OCI-M1 (cell line): ENCODE measurements at places on chromosomes 11 and 22.

GRCh38 chr11:8258289-8258688 is 5.4 kb downstream of the LMO1 start:
- DNase-seq = no peak

DNA sequence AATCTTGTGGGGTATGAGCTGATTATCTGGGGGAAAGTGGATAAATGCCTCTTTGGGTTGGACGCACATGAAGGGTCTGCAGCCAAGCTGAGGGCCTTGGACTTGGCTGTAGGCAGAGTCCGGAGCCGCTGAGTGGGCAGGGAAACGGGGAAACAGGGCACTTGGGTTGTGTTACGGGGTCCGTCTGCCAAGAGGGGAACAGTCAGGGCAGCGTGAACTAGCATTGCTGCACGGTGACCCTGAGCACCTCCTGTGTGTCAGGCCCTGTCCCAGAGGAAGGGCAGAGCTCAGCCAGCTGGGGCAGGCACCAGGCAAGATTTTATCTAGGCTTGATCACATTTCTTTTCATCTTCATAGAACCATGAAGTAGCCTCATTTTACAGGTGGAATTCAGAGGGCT is 11.9 kb downstream of the FAM83F start:
- no peak for DNase-seq

DNA sequence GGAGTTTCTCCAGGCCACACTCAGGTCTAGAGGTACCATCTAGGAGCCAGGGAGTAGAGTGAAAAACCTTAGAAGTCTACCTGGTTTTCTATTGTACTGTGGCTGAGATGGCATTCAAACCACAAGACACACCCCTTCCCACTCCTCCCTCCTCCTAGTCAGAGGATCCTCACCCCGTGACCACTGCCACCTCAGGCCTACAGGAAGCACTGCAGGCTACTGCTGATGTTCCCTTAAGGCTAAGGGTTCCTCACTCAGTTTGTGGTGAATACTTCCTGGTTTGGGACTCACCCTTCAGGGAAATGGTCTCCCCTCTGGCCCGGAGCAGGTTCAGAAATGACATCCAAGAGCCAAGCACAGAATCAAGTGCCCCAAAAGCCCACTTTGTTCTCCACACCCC is 1293.9 kb downstream of the JRKL start:
- peak; percentile 91 for DNase-seq

GRCh38 chr11:34859496-34859895 is 56.7 kb downstream of the APIP start:
- no peak for DNase-seq

DNA sequence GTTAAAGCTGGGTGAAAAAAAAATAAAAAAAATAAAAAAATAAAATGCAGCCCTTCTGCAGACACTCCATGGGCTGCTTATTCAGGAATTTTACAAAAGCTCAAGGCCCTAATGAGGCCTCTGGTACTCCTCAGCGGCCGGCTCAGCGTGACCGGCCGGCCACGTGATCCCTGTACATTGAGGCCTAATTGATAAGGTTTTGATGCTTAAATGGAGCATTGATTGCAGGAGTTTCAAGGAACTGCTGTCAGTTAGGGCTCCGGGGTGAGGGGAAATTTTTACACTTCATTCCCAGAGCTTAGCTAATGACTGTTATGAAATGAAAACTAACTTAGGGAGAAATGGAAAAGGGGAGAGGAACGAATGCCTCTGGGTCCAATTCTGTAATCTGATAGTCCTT is 368.8 kb upstream of the KIRREL3 start:
- DNase-seq = no peak

DNA sequence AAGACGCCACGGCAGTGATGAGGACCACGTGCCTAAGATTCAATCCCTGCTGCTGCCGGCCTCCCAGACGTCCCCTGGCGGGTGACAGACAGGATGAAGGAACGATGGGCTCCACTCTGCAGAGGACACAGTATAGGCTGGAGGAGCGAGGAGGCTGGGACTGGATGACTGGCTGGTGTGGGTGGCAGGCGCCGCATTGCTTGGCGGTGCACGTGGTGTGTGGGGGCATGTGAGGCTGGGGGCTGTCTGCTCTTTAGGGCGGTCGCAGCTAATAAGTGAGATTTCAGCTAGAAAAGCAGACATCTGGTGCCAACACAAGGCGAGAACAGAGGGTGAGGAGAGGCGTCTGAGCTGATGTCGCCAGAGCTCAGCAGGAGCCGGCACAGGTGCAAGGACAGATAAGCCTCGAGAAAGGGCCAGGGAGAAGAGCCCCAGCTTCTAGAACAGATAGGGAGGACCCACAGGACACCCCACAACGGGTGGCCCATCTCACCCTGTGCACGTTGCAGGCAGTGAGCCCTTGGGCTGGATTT is 33.2 kb downstream of the TSPAN4 start:
- no peak for DNase-seq

- no peak for DNase-seq
These were observed 144.9 kb downstream of the PGR start for GRCh38 chr11:100984668-100985067.

GRCh38 chr11:38718659-38719058 is 2120.6 kb upstream of the RAG2 start:
- peak; percentile 21 for DNase-seq

DNA sequence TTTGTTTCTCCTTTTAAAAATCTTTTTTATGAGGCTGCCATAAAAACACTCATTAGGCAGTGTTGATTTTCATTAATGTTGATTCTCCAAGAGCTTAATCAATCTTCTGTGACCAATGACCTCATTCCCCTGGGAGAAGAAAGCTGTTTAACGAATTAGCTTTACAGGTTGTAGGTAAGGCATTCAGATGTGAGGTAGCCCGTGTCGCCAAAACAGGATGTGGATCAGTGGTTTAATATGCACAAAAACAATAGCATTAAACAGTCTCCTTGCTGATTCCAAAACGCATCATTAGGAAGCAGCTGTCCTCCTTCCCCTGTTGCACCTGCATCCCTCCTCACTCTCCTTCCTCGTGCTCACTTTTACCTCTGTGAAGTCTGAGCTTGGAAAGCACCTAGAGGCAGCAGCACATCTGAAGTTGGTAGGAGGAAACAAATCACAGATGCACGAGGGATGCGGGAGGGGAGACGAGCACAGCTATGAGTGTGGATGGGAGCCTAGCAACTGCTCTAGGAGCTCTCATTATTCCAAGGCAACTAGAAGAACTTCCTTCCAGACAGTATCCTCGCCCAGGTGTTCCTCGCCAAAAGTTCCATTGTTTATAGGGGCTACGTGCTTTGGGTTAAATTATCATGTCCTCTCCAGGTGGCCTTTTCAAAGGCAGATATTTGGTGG is 179.4 kb upstream of the SNX19 start:
- DNase-seq = no peak

- no peak for DNase-seq
These were observed 101.6 kb downstream of the MAML2 start for GRCh38 chr11:96241331-96241841.

GRCh38 chr11:70365544-70365927 is 32.8 kb upstream of the CTTN start:
- DNase-seq = no peak

DNA sequence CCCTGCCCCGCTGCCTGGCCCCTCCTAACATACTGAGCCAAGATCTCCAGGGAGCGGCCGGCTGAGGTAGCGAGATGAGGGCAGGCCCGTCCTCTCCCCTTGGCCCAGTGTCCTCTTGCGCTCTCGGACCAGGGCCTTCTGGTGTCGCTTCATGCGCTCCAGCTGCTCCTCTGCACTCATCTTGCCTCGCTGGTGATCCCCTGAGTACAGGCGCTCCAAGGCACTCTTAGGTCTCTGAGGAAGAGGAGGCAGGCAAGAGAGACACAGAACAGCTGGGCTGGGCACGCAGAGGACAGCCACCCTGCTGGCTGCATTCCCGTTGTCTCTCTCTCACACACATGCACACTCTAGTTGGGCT is 50.6 kb downstream of the C11orf58 start:
- DNase-seq = no peak

DNA sequence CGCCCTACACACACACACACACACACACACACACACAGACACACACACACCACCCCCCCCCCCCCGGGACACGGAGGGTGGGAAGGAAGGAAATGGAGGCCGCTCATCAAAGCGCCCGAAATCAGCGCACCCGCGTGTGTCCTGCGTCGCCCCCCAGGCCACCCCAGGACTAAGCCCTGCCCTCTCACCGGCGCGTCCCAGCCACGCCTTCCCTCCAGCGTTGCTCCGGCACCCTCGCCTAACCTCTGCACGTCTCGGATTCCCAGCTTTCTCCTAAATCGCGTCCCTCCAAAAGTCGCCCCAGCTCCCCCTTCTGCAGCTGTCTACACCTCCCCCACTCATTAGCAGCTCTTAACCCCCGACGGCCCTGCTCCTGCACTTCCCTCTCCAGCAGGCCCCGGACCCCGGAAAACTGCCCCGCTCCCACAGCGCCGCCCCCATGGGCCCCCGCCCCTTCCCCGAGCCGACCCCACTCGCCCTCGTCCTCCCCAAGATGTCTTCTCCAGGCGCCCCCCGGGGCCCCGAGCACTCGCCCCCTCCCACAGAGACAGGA is 557 bp downstream of the PACSIN2 start:
- DNase-seq = peak; percentile 51

- no peak for DNase-seq
These were observed 276.2 kb downstream of the METTL15 start for GRCh38 chr11:28384418-28384817.

DNA sequence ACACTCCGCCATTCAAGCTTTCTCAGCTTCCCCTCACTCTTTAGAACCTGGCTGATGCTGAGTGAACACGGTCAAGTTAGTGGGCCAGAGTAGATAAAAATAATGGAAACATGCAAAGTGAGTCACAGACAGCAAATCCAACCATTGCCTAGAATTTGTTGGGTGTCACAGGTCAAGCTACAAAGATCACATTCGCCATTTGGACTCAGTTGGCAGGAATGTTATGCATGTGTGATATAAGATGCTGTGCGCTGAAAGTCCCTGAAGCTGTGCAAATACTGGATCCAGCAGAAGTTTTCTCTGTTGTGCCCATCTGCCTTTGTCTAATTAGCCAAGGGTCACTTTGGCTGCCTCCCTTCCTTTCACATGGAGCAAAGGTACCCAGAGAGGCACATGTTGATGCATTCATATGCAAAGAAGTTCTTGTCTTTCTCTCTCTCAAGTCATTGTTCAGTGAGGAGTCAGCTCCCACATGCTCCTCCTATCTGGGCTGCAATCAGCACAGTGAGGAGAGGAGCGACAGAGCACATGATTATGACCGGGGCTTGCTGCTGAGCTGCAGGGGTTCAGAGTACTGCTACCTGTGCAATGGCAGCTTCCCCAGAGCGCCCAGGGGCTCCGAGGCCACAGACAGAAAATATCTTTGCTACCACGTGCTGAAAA is 39.7 kb downstream of the FLI1 start:
- DNase-seq = no peak

DNA sequence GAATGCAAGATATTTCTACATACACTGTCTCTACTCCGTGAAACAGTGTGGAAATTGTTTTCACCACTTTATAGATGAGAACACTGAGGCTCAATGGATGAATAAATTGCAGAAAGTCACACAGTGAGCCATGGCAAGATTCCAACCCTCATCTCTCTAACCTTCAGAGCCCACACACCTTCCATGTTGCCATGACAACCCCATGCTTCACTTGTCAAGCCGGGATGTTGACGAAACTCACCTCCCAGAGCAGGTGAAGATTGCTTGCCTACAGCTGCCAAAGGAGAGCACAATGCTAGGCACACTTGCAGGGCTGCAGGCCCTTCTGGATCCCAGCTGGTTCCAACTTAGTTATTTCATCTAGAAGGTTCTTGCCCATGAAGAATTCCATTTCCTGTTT is 71.4 kb upstream of the SEZ6L start:
- DNase-seq = no peak

DNA sequence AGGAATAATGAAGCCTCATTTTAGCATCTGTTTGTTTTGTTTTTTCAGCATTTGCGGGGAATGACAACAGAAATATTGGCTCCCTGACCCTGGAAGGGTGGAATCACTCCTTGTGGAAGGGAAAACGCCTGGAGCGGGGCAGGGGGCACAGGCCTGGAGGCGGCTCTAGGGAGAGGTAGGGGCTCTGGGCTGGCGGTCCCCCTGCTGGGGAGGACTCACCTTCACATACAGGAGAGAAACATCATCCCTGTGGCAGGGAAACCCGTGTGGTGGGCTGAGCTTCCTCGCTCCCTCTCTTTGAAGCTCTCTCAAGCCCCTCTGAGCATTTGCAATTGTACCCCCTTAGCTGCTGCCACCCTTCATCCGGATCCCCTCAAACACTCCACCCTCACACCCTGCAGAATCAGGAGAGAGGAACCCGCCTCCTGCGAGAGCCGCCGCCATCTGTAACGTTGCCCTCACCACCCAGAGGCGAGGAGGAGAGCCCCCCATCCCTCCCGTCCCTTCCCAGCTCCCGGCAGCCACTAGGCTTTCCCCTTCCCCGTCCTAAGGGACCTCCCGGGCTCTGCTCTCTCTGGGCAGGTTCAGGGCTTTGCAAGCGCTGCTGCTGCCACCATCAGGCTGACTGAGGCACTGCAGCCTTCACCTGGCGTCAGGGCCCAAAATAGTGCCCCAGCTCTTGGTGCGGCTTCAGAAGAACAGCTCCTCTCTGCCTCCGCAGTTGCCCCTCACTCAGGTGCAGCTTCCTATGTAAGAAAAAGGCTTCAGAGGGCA is 10.4 kb downstream of the KIRREL3 start:
- peak; percentile 78 for DNase-seq

DNA sequence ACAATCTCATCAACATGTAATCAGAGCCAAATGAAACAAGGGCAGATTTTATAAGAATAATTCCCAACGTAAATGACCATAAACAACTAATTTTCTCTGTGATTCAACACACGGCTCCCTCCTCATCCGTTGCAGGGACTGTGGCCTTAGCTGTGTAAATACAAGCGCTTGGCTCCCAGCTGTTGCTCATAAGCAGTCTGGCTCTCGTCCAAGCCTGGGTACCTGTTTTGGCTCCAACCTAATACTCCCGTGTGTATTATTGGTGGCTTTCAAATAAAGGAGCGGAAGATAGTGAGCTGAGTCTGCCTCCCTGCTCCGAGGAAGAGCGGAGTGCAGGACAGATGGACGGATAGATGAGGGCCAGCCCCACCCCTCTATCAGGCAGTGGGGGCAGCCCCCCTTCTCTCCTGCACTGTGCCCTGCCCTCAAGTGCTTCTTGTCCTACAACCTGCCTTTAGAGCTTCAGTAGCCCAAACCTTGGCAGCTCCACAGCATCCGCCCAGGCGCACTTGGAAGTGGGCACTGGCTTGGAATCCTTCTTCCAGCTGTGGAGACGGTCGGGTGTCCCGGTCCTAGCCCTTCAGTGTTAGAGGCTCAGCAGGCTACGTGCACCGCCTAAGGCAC is 670.9 kb downstream of the BRD1 start:
- no peak for DNase-seq
